HCT116 (cell line): ENCODE measurements at places on chromosomes 2 and 18. TPM values are rescaled to one million over a fixed set of nuclear protein-coding genes. Genes with fewer than 3 reads are reported as not detected.

COL5A2 gene
- total RNA-seq: 2.3 TPM

- H3K4me1 ChIP-seq: no peaks in the 10 kb centered on the region
- H3K27me3 ChIP-seq: no peaks in the 10 kb centered on the region
- DNase-seq: no peak
- H3K36me3 ChIP-seq: no peaks in the 10 kb centered on the region
These were observed 58.8 kb downstream of the CTIF start for GRCh38 chr18:48597671-48598070.

- no peak for DNase-seq
- H3K4me3 ChIP-seq: no peak overlapping the region
- no peaks in the 10 kb centered on the region for H3K27me3 ChIP-seq
- no peaks in the 10 kb centered on the region for H3K36me3 ChIP-seq
- peaks cover 19% of the 10 kb centered on the region for H3K4me1 ChIP-seq
- no peak overlapping the region for H3K27ac ChIP-seq
These were observed 47.1 kb downstream of the PRKCE start for GRCh38 chr2:45698554-45698953.

GRCh38 chr2:23199115-23199918, 185.7 kb upstream of the KLHL29 start:
- no peak overlapping the region for H3K4me3 ChIP-seq
- peak; percentile 24 for DNase-seq
- H3K36me3 ChIP-seq: no peaks in the 10 kb centered on the region
- H3K27ac ChIP-seq: no peak overlapping the region
- H3K4me1 ChIP-seq: no peaks in the 10 kb centered on the region

TXNDC2 gene
- total RNA-seq: 0.12 TPM

GRCh38 chr18:67783196-67783946, 266.9 kb upstream of the DSEL start:
- no peaks in the 10 kb centered on the region for H3K36me3 ChIP-seq
- no peak overlapping the region for H3K4me3 ChIP-seq
- H3K27me3 ChIP-seq: no peaks in the 10 kb centered on the region
- no peak overlapping the region for H3K27ac ChIP-seq

DNA sequence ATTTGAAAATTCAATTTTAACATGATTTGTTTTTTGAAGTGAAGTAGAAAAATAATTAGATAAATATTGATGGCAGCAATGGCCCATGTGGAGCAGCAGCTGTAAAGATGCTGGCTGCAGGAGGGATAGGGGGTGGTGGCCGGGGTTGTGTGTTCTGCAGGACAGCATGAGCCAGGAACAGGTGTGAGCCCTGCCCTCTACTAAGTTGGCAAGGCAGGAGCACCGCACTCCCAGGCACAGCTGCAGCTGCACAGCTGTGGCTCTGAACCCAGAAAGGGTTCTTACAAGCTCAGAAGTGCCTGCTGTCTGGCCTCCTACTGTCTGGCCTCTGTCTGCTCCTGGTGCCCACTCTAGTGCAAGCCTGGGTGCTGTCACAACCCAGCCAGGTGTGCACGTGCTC, 10.0 kb upstream of the DUSP19 start:
- no peak overlapping the region for H3K4me3 ChIP-seq
- H3K27me3 ChIP-seq: no peaks in the 10 kb centered on the region
- no peaks in the 10 kb centered on the region for H3K36me3 ChIP-seq
- H3K27ac ChIP-seq: no peak overlapping the region

IL18R1 gene
- total RNA-seq: 1.5 TPM

NFATC1 gene
- total RNA-seq: 20.8 TPM

GRCh38 chr2:17634997-17635396, 94.5 kb downstream of the VSNL1 start:
- H3K27ac ChIP-seq: no peak overlapping the region
- no peak for DNase-seq
- no peak overlapping the region for H3K4me3 ChIP-seq
- H3K27me3 ChIP-seq: no peaks in the 10 kb centered on the region

DNA sequence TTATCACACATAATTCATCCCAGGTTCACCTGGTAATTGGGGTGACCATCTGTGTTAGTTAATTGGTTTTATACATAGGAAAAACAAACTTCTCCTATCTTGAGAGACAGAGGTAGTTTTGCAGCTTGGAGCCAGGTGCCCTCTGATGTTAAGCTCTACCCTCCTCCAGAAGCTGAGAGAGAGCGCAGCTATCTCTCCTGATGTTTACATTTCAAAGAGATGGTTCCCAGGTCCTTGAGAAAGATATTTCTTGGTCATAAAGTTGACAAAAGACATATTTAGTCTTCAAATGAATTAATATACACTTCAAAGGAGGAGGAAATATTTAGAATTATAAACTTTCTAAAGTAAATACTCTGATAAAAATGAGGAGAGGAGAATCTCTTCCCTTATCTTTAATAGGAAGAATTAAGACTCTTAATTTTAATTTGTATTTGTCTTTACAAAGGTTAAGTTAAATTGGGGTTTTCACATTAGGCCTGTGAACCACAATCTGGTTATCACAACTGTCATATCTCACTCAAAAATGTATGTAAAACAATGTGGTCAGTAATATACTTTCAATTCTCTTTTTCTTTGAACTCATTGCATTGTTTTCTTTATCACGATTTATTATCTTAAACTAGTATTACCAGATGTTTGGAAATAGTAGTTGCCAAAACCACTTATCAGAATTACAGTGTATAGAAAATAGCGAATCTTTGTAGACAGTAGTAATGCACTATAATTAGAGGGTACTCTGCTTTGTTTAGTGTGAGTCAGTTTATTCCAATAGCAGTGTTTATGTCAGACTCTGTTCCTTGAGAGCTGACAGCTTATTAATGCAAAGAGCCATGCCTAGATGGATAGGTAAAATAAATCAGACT, 26.8 kb downstream of the SERPINB4 start:
- H3K36me3 ChIP-seq: no peaks in the 10 kb centered on the region
- H3K27ac ChIP-seq: no peak overlapping the region
- H3K4me3 ChIP-seq: no peak overlapping the region
- H3K4me1 ChIP-seq: no peaks in the 10 kb centered on the region
- H3K27me3 ChIP-seq: no peaks in the 10 kb centered on the region

- no peak overlapping the region for H3K4me3 ChIP-seq
- no peak overlapping the region for H3K27ac ChIP-seq
- no peak for DNase-seq
- no peaks in the 10 kb centered on the region for H3K27me3 ChIP-seq
- H3K36me3 ChIP-seq: no peaks in the 10 kb centered on the region
- no peaks in the 10 kb centered on the region for H3K4me1 ChIP-seq
These were observed 131.4 kb downstream of the TRABD2A start for GRCh38 chr2:84749442-84749841.

DNA sequence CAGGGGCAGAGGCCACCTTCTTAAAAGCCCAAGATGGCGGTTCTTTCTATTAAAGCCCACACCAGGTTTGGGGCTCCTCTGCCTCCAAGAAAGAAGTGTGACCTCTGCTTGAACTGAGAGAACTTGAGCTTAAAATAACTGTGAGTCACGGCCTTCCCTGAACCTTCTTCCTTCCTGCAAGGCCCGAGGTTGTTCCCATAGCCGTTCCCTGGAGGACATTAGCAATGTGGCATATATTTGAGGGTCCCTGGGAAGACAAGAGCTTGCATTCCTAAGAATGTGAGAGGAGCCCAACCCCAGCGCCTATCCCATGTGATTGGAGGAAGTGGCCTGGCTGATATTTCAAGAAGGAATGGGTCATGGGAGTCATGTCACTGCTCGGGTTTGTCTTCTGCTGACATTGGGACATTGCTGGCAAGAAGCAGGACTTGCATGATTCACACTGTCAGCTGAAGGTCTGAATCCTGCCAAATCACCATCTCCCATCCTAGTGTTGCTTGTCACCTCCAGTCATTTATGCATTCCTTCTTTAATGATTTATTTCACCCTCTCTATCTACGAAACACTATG, 168.1 kb downstream of the TRIB2 start:
- H3K27me3 ChIP-seq: no peaks in the 10 kb centered on the region
- H3K36me3 ChIP-seq: no peaks in the 10 kb centered on the region
- H3K4me1 ChIP-seq: peaks cover 23% of the 10 kb centered on the region
- H3K4me3 ChIP-seq: no peak overlapping the region
- no peak overlapping the region for H3K27ac ChIP-seq

DGUOK gene
- total RNA-seq: 100 TPM

- H3K36me3 ChIP-seq: no peaks in the 10 kb centered on the region
- no peaks in the 10 kb centered on the region for H3K27me3 ChIP-seq
- H3K27ac ChIP-seq: no peak overlapping the region
- no peak for DNase-seq
- H3K4me3 ChIP-seq: no peak overlapping the region
- no peaks in the 10 kb centered on the region for H3K4me1 ChIP-seq
These were observed 1395.8 kb downstream of the LRP1B start for GRCh38 chr2:140734992-140735391.

- DNase-seq: no peak
- H3K27ac ChIP-seq: no peak overlapping the region
- no peak overlapping the region for H3K4me3 ChIP-seq
- H3K27me3 ChIP-seq: no peaks in the 10 kb centered on the region
These were observed 49.1 kb downstream of the CENPO start for GRCh38 chr2:24842081-24843050.

CNRIP1 gene
- total RNA-seq: not detected

- no peak overlapping the region for H3K27ac ChIP-seq
- no peak for DNase-seq
- no peaks in the 10 kb centered on the region for H3K27me3 ChIP-seq
- no peak overlapping the region for H3K4me3 ChIP-seq
- no peaks in the 10 kb centered on the region for H3K4me1 ChIP-seq
These were observed 88.3 kb downstream of the DSC3 start for GRCh38 chr18:30954262-30954661.

DNA sequence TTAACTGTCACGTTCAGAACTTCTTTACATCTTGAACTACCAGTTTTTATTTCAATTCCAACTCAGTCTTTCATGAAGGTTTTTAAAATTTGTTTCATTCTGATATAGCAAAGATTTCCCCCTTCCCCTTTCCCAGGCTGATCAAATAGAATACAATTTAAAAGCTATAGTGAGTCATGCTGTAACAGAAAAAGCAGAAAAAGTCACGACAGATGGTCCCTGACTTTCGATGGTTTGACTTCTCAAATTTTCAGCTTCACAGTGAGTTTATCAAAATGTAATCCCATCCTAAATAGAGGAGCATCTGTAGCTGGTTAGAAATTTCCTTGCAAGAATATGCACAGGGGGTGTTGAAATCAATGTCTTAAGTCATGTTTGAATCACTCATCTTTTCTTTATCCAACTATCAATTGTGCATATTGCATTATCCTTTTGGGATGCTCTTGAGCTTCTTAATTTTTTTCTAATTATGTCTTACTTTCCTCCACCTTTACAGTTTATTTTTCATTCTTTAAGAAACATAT, 500.3 kb downstream of the LRP1B start:
- DNase-seq: no peak
- no peaks in the 10 kb centered on the region for H3K27me3 ChIP-seq

SNRNP200 gene
- total RNA-seq: 202 TPM

- H3K36me3 ChIP-seq: no peaks in the 10 kb centered on the region
- H3K27ac ChIP-seq: no peak overlapping the region
These were observed 204.6 kb upstream of the APCDD1 start for GRCh38 chr18:10249801-10250200.

DNA sequence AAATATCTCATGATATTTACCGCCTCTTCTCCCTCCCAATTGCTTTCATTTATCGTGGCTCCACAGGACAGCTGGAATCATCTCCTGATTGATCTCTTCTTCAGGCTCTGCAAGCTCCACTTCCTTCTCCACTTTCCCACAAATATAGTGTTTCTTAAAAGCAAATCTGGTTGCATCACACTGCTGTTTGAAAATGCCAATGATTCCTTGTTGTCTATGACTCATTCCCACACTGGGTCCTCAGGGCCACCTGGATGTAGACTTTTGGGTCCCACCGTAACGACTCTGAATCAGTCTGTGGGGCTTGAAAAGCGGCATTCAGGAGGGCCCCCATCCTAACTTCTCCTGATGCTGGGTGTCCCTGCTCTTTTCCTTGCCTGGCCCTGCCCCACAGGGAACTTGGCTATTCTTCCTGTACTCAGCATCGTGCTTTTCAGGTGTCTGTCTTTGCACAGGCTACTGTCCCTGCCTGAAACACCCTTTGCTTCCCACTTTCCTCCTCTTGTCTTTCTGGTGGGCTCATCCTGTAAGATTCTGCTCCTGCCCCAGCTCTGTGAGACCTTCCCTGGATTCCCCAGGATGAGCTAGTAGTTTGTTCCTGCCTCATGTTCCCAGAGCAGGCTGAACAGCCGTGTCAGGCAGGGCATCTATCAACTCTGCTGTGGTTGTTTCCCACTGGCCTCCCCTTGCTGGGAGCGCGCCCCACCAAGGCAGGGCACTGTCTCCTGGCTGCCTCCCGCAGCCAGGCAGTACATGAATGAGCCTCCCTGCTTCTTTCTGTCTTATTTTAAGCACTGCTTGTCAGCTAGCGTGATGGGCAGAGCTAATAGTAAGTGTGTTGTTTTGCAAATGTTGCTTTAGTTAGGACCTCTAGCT, 111.9 kb downstream of the KCTD1 start:
- H3K4me3 ChIP-seq: no peak overlapping the region; the same call in 1 of the 2 replicates
- peak; percentile 73 for DNase-seq
- peaks cover 15% of the 10 kb centered on the region; the same call in 1 of the 2 replicates for H3K4me1 ChIP-seq
- no peaks in the 10 kb centered on the region for H3K27me3 ChIP-seq

- H3K4me1 ChIP-seq: peaks cover 19% of the 10 kb centered on the region
- peak; percentile 92 for DNase-seq
- H3K27ac ChIP-seq: peak overlapping the region; percentile 97
- H3K27me3 ChIP-seq: no peaks in the 10 kb centered on the region
These were observed 1.9 kb downstream of the CHPF start for GRCh38 chr2:219541611-219542180.

CCDC102B gene
- total RNA-seq: 1.9 TPM

TM4SF20 gene
- not detected for total RNA-seq

BOLL gene
- total RNA-seq: not detected

DNA sequence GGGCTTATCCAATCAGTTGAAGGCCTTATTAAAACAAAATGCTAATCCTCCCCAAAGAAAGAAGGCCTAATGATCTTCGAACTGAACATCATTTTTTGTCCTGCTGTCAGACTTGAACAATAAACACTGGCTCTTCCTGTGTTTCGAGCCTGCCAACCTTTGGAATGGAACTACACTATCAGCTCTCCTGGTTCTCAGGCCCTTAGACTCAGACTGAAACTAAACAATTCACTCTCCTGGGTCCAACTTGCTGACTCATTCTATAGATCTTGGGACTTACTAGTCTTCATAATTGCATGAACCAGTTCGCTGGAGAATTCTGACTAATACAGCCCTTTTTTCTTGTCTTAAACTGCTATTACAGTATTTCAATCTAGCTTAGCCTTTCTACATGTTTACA, 235.2 kb downstream of the LNPK start:
- H3K4me1 ChIP-seq: no peaks in the 10 kb centered on the region
- H3K4me3 ChIP-seq: no peak overlapping the region
- no peaks in the 10 kb centered on the region for H3K36me3 ChIP-seq
- no peak overlapping the region for H3K27ac ChIP-seq
- no peak for DNase-seq

- H3K27ac ChIP-seq: no peak overlapping the region
- DNase-seq: no peak
These were observed 1.6 kb upstream of the ARHGEF4 start for GRCh38 chr2:130834931-130835765.

CYRIA gene
- total RNA-seq: 0.44 TPM

CRYGC gene
- not detected for total RNA-seq

GRCh38 chr2:212843409-212844199, 305.0 kb upstream of the ERBB4 start:
- DNase-seq: no peak
- no peak overlapping the region for H3K4me3 ChIP-seq
- no peaks in the 10 kb centered on the region for H3K36me3 ChIP-seq
- no peak overlapping the region for H3K27ac ChIP-seq
- no peaks in the 10 kb centered on the region for H3K27me3 ChIP-seq

GRCh38 chr2:136214307-136215200, 96.6 kb upstream of the CXCR4 start:
- no peaks in the 10 kb centered on the region for H3K4me1 ChIP-seq
- DNase-seq: no peak
- H3K36me3 ChIP-seq: no peaks in the 10 kb centered on the region
- H3K27me3 ChIP-seq: no peaks in the 10 kb centered on the region
- no peak overlapping the region for H3K27ac ChIP-seq

EVA1A gene
- 2.8 TPM for total RNA-seq
